NCI-H2081 treated with DMSO at 0.1 percent for 48 hours (cell line): ENCODE measurements at places on chromosomes 5 and 9.

- no peak for DNase-seq
Measured at GRCh38 chr9:72476100-72476499, 45.3 kb upstream of the TMC1 start.

DNA sequence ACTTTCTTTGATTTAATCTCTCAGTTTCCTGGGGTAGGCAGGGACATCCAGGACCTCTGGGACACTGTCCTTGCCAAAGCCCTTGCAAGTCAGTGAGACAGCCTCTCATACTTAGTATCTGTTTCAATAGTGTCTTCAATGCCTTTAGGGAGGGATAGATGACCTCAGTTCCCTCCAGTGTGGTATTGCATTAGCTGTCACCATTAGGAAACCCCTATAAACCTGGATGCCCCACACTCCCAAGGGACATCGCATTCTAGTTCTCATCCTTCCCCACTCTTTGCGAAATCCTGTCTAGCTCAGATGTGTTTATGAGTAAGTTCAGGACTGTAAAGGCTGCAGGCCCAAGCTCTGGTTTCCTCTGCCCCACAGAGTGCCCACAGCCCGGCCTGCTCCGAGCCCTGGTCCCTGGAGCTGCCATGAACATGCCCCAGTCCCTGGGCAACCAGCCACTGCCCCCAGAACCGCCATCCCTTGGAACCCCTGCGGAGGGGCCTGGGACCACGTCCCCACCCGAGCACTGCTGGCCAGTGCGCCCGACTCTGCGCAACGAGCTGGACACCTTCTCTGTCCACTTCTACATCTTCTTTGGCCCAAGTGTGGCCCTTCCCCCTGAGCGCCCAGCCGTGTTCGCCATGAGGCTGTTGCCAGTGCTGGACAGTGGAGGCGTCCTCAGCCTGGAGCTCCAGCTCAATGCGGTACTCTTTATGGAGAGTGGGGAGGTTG is 13.2 kb downstream of the TMEM8B start:
- no peak for DNase-seq

DNA sequence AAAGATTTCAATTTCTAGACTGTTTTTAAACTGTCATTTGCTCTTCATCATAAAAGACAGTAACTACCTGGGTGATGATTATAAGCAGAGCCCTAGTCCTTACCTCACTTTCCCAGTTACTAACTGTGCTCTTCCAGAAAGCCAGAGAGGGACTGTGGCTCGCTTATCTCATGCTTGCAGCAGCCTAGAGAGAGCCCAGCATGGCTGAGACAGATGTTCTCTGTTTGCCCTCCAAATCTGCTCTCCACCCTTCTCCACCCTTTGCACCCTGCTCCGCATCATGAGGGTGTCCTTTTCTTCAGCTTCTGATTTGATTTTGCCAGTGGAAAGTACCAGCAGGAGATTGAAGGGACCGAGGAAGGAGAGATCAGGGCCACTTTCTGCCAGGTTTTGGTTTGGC is 61.2 kb upstream of the SELENOP start:
- no peak for DNase-seq

DNA sequence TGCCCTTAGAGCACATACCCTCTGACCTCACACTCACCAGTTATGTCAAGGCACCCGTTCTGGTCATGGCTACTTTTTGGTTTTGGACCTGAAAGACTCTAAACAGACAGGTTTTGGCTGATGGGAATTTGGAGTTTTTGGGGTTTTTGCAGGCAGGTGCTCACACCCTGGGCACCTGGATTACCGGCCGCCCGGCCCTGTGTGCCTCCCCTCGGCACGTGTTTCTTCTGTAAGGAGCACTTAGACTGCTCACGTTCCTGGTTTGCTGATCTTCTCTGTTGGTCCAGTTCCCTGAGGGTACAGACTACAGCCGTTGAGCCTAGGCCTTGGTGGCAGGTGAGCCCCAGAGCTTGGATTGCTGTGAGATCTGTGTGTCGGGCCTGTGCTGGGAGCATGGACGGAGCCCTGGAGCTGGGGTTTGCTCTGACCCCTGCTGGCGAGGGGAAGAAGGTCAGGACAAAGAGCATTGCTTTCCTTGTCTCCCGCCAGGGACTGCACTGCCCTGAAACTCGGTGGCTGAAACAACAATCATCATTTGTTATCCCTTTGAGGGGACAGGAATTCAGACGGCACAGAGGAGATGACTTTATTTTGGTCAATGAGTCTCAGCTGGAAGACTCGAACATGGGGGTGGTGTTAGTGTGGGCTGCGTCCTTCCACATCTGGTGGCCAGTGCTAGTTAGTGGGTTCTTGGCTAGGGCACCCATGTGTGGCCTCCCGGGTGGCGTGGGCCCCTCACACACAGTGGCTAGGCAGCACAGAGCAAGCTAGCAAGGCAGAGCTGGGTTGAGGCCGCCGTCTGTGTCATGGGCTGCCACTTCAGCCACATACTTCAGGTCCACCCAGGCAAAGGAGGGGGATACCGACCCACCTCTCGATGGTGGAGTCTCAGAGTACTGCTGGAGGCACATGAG is 76.4 kb downstream of the EHMT1 start:
- no peak for DNase-seq

GRCh38 chr9:134455934-134456755 is 129.9 kb downstream of the RXRA start:
- DNase-seq, result no peak

DNA sequence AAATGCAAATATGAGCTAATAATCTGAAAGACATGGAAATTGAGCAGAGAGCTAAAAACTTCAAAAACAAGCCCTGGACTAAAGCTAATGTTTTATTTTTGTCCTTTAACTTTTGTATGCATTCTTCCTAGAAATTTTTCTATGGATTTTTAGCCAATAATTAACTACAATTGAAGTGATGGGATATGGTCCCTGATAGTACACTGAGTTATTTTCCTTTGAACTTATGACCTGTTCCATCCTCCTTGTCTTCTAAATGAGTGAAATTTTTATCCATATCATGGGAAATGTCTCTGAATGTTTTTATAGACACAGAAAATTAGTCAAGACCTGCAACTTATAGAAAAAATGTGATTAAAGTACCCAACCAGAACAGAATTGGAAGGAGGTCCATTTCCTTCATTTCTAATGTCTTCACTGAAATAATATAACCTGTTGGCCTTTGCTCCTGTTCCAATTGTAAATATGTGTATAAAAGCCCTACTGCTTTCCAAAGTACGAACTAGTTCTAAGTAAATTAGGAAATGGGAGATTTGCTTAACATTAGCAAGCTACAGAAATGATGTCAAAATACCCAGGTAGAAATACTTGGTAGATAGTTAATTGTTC is 11.3 kb upstream of the ERAP2 start:
- no peak for DNase-seq

DNA sequence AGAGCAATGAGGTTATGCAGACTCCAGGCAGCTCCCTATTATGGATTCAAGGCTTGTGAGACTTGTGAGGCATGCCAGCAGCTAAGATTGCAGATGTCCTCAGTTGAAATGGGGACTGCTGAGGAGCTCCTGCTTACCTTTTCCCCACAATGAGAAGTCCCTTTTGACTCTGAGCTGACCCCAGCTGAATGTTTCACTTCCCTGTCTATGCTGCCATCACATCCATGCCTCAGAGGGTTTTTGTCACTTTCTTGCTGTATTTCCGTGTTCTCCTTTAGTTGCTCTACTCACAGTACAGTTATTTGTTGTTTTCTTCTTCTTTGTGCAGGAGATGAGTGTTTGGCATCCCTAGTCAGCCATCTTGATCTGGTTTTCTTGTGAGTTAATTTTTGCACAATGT is 18.8 kb upstream of the OR2S2 start:
- no peak for DNase-seq

DNA sequence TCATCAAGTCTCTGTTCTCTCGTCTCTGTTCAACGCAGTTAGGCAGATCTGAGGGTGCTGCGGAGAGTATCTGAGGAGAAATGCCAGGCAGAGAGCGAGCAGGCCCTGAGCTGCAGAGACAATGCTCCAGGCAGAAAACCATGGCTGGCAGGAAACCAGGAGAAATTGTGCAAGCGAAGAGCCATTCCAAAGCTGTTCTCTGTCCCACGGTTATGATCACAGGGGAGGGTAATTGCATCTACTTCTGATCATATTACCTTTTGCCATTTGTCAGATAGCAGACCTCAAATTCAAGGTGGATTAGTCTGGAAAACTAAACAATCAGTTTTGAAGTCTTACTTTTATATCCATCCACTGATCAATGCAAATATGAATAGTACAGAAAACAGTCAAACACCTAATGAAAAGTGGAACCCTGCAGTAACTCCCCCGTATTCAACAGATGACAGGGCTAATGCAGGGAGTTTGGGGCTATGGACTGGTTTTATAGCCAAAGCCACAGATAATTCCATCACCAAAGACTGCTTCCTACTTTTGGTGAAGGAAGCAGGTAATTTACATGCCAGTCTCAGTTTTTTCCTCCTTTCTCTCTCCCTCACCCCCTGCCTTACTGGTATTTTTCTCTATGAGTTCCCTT is 228.0 kb downstream of the DCP2 start:
- no peak for DNase-seq

- no peak for DNase-seq
Measured at GRCh38 chr5:96481867-96482266, 48.8 kb upstream of the PCSK1 start.

- no peak for DNase-seq
Measured at GRCh38 chr5:14545308-14545707, 36.3 kb upstream of the OTULINL start.

- DNase-seq, result no peak
Measured at GRCh38 chr9:94685359-94685758, 41.1 kb upstream of the AOPEP start.

- no peak for DNase-seq
Measured at GRCh38 chr5:140553657-140554056, 3.6 kb downstream of the SRA1 start.

DNA sequence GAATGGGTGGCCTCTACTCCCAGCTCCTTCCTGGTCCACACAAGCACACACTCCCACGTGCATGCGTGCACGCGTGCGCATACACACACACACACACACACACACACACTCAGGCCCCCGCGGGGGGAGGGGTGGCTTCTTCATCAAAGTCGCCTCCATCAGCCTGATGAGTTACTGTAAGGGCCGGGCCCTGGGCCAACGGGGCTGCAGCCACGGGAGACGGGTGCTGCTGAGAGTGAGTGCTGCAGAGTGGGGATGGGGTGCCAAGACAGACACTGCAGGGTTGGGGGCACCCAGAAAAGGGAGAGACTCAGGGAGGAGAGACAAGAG is 18.1 kb downstream of the CNTFR start:
- no peak for DNase-seq

DNA sequence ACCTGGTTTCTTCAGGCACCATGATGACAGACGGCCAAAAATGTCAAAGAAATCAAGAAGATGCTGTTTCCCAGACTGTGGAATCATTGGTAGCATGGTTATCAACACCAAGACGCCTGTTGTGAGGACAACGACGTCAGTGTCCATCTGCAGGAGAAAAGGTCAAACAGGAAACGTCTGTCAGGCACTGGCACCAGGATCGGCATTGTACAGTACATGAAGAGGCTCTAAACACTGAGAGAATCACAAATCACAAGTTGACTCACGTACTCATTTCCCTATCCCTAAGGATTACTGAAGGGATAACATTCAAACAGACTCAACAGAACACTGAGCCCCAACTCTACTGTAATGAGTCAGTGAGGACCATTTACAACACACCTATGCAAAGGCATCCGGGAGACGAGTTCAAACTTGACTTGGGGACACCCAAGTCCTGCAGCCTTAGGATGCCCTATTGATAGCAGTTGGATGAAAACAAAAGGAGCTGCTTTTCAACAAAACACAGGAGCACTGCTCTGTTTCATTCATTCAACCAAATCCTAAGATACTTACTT is 21.0 kb downstream of the TSC1 start:
- no peak for DNase-seq

- DNase-seq, result no peak
Measured at GRCh38 chr9:91655215-91655614, 231.6 kb upstream of the NFIL3 start.

- no peak for DNase-seq
Measured at GRCh38 chr5:61519728-61520277, 187.7 kb downstream of the ZSWIM6 start.
